NB4 (cell line): ENCODE measurements at places on chromosomes 4 and X.
A peak's percentile ranks its signal among the peaks of the same experiment; 100 is the strongest.

GRCh38 chr4:70603856-70604255 lies 11.8 kb downstream of the AMBN start:
- DNase-seq: no peak

- no peak for DNase-seq
These were observed 53.3 kb downstream of the TEX13A start for GRCh38 chrX:105167233-105167632.

DNA sequence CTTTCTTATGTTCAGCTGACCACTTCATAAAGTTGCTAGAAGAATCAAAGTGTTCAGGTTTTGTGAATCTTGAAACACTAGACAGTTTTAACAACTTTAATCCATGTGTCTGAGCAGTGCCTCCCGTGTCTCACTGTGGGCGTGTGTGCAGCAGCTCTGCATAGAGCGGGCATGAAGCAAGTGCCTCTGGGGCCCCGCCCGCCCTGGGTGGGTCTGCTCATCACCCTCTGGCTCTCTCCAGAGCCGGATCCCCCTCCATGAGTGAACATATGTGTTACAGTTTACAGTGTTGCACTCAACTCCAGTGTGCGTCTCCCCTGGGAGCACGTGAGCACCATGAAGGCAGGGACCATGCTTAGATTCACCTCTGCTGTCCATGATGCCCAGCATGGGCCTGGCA lies 37.6 kb upstream of the CRMP1 start:
- DNase-seq: no peak

DNA sequence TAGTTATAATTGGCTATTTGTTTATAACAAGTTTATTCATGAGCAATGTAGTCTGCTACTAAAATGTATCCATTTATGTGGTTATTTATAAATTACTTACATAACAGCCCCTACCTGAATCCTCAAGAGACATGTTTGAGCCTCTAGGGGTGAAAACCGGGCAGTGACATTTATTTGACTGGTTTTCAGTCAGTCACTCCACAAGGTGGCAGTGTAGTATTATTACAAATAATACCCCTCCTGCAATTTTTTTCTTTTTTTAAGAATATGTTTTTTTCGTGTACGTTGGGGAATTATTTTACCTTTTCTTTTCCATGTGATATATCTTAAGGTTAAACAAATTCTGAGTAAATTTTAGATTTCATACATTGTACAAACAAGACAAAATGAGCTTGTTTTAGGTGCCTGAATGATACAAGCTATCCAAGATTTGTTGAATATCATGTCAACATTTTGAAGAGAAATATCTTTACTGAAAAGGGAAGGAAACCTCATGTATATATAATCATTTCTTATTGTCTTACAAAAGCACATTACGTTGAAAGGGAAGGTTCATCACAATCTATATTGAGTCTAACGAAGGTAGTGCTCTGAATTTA lies 598.7 kb upstream of the TECRL start:
- peak; percentile 56 for DNase-seq

DNA sequence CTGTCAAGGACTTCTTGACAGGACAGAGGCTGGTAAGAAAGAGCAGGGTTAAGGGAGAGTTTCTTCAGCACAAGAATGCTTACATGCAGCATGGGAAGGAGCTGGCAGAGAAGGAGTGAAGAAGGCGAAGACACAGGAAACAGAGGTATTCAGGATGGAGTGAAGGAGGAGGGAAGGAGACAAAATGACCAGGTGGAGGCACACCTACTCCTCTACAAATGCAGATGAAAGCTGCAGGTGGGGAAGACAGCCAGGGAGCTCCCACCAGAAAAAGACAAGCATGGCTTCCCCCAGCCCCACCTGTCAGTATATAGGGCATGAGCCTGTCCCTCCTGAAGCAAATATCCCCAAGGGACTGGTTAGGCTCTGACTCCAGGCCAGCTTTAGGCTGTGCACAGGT lies 29.6 kb upstream of the NKRF start:
- DNase-seq: no peak

DNA sequence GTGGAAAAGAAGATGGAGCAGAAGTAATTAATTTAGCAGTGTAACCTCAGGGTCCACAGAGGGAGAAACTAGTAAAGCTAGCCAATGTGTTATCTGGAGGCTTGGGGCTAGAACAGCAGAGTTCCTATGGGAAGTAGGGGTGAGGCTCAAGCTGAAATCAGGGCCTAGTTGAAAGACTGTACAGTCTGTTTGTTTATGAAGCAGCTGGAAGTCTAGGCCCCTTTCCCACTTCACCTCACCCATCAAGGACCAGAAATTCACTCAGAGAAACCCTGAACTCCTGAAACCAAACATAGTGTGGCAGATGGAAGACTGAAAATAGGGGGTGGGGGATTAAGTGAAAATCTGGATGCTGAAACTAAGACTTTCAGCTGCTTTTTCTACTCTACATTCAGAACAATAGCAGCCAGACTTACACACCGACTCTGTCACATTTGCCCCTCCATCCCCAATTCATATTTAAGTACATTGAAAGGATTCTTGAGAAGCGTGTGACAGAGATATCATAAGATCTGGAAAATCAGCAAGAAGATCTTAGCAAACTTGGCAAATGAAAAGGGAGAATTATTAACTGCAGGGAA lies 32.6 kb upstream of the FAM241A start:
- DNase-seq: no peak

DNA sequence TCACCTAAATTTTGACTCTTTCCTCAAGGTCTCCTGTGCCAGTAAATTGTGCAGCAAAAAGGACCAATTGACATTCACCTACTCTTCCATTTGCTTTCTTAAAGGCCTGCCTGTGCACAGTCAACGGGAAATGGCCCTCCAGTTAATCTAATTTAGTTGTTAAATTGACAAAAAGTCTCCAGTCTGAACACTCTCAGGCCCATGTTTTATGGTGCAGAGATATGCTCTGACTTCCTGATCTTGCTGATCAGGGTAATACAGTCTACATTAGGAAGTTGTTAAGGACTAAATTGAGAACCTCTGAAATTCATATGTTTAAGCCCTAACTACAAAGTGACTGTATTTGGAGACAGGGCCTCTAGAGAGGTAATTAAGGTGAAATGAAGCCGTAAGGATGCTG lies 133.6 kb upstream of the IL15 start:
- no peak for DNase-seq

DNA sequence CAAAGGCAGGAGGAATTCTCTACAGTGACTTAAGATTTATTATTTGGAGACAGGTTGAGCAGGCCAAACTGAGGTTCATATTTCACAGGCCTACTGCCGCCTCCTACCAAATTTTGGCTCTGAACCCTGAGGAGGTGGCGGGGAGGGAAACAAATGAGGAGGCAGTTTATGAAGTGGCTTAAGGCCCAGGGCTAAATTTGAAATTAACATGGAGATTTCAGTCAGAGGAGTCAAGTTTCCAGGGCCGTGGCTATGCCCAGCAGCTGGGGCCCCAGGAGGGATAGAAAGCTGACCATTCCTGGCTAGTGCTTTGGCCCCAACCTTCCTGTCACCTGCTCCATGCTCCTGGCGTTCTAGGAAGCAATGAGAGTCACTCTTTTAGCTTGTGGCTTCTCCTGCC lies 73.4 kb upstream of the ARHGAP36 start:
- DNase-seq: no peak

DNA sequence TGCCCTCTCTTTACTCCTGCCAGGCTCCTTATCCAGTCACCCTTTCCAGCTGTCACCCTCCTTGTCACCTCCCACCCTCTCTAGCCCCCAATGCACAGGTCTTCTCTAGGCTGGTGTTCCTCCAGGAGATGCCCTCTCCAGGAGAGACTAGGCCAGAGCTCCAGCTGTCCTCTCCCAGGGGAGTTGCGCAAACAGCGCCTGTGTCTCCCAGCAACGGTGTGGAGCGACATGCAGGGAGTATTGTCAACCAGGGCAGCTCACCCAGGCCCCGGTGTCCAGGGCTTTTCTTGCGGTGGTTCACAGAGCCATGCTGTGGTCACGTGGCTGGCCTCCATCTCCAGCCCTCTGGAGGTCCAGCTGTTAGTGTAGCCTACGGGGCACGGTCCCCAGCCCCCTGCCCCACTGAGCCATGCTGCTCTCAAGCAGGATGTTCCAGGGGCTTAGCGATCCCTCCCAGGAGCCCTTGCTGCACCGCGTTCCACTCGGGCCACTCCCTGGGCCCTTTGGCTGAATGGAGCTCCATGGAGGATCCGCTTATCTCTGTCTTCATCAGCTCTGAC lies 34.8 kb downstream of the CCNQ start:
- peak; percentile 81 for DNase-seq

GRCh38 chr4:96675896-96676295 lies 836.0 kb downstream of the PDHA2 start:
- DNase-seq: no peak

DNA sequence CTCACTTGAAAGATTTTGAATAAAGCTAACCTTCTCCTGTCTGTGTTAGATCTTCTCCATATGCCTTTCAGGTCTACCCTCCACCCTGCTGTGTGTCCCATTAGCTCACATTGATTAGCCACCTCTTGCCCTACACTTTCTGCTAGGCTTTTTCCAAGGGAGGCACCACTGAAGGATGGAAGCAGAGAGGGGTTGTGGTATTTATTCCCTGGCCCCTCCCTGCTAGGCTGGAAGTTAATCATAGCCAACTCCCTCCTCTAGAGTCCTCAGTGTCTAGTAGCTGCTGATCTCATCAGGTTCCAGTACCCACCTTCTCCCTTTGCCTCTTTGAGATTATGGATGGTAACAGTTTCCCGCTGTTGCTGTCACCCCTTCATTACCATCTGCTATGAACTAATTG lies 8.9 kb upstream of the SMIM43 start:
- DNase-seq: no peak

GRCh38 chrX:72100824-72101351 lies 30.8 kb downstream of the RTL5 start:
- DNase-seq: peak; percentile 95

- no peak for DNase-seq
These were observed 18.4 kb downstream of the FGF2 start for GRCh38 chr4:122845066-122845465.

DNA sequence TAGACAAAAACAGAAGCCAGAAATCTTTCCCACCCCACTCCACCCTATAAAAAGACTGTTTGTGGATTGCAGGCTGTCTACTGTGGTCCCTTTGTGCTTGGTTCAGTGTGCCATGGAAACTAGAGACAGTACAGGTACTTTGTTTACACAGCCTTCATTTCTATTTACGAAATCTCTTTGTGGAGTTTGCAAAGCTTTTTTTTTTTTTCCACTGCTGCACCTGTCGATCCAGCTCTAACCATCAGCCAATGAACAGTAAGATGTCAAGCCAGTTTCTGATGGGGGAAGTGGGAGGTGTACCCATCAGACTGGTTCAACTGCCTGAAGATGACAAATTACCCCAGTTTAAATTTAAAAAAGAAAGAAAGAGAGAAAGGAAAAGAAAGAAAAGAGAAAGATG lies 20.2 kb upstream of the LRBA start:
- no peak for DNase-seq

- DNase-seq: no peak
These were observed 109.4 kb upstream of the GPRIN3 start for GRCh38 chr4:89416960-89417359.

DNA sequence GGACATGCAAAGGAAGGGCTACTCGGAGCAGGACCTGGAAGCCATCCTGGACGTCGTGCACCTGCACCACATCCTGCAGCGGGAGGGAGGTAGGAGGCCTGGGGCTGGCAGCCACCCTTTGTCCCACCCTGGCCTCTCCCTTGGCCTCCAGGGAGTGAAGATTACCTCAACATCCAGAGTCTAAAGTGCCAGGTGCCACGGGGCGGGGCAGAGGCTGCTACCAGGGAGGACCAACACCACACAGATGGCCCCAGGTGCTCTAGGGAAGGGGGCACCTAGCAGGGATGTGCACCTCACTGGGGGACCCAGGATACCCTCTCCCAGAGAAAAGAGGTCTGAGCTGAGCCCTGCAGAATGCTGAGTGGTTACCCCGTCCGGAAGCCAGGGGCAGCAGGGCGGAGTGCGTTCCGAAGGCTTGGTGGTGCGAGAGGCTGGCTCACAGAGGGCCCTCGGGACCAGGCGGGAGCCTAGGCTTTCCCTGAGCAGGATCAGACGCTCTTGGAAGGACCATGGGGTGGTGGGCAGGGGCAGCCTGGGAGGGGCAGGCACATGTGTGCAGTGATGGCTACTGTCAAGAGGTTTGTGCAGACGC lies 16.1 kb downstream of the ABCD1 start:
- DNase-seq: no peak

DNA sequence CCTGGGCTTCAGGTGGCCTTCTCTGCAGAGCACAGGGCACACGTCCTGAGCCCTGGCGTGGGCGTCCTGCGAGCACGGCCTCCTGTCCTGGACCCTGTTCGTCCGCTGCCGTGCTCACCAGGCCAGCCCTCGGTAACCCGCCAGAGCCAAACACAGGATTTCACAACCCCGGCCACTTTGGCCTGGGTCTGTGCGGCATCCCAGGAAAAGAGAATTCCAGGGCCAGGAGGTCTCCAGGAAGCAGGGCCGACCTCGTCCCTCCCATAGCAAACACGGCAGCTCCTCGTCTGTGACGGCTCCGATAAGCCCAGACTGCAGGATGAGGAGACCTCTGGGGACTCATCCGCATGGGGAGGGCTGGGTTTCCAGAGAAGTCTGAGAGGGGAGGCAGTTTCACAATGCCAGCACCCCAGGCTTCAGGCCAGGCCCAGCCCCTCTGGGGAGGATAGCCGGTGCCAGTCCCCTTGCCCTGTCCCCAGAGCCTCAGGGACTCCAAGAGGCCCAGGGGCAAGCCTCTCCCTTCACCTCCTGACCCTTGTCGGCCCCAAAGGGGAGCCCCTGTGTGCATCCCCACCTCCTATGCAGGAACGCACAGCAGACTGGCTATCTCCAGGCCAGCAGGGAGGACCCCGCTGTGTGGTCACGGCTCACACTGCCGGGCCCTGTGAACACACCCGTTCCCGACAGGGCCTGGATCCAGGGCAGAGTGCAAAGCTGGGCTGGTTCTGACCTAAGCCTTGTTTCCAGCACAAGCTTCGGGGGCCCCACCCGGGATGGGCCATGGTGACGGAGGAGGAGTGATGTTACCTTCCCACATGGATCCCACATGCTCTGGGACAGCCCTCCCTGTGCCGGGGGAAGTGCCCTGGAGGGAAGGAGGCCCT lies 22.3 kb upstream of the HTRA3 start:
- no peak for DNase-seq

- peak; percentile 57 for DNase-seq
These were observed 11.8 kb downstream of the RBM47 start for GRCh38 chr4:40617872-40618271.

DNA sequence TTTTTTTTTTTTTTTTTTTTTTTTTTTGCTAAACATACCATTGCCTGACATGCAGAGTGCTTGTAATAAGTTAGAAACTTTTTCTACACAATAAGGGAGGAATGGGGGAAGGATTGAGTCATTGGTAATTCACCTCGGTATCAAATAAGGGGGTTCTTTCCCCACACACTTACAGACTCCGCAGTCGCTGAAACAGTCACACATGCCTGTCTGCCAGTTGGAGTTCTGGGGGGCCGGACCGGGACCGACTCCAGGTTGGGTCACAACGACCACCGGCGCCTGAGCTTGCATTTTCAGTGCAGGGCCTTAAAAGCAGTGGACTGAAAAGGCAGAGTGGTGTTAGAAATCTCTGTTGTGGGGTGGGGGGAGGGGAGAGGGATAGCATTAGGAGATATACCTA lies 6.9 kb downstream of the PLAC8 start:
- DNase-seq: no peak

- DNase-seq: peak; percentile 17
These were observed 124.2 kb upstream of the EOLA2 start for GRCh38 chrX:150062292-150063137.

GRCh38 chr4:170083541-170083940 lies 6.2 kb downstream of the AADAT start:
- DNase-seq: peak; percentile 19

GRCh38 chr4:61555789-61556188 lies 355.7 kb downstream of the ADGRL3 start:
- DNase-seq: no peak

GRCh38 chr4:15756361-15756861 lies 21.7 kb upstream of the CD38 start:
- DNase-seq: peak; percentile 99

GRCh38 chr4:141079393-141079930 lies 53.8 kb downstream of the RNF150 start:
- no peak for DNase-seq
